ENCODE measurements at places on chromosomes 3 and 15.

DNA sequence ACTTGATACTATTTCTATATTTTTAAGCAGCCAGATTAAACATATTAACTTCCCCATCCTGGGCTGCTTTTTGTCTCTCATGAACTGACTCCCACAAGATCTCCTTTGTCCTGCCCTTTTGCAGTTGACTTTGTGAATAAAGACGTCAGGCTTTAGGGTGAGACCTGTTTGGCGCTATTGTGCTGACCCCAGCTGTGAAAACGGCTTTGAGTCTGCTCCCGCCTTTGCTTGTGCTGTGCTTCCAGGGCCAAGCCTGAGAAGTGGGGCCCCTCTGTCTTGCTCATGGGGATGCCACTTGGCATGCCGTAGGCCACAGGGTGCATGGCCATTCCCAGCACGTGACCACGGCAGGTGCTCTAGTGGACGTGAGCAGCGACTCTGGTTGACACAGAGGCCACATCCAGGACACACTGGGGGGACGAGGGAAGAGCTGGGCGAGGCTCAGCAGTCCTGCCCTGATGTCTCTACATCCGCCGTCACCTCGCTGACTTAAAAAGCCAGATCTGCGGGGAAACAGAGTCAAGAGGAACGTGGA is 268.9 kb upstream of the LYSMD4 start:
- no peak for DNase-seq

DNA sequence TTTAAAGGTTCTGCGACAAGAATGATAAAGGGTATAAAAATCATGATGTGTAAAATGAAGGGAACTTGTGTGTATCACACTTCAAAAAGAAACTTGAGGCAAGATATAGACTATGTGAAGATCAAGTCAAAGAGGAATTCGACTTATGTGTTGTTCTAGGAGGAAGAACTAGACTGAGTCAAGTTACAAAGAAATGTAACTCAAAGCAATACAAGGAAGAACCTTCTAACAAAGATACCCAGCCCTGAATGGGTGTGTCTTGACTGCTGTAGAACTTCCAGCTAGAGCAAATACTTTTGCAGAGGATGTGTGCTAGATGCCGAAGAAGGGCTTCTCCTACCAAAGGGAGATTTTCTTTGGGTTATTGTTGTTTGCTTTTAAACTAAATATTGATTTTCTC is 2.4 kb downstream of the SLC49A4 start:
- DNase-seq = no peak

DNA sequence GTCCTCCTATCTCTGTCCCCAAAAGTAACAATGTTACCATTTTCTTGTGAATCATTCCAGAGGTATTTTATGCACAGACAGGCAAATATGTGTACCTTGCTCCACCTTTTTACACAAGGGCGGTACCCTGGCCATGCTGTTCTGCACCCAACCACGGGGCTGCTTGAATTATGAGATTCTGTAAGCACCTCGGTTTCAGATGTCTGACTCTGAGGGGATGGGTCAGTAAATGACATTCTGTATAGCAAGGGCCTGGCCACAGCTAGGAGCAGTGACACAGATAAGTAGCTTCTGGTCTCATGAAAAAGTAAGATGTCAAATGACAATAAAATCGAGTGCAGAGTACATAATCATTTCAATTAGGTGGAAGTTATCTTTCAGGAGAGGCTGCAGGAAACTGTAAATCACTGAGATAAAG is 30.4 kb upstream of the FLNB start:
- DNase-seq = peak; percentile 67

DNA sequence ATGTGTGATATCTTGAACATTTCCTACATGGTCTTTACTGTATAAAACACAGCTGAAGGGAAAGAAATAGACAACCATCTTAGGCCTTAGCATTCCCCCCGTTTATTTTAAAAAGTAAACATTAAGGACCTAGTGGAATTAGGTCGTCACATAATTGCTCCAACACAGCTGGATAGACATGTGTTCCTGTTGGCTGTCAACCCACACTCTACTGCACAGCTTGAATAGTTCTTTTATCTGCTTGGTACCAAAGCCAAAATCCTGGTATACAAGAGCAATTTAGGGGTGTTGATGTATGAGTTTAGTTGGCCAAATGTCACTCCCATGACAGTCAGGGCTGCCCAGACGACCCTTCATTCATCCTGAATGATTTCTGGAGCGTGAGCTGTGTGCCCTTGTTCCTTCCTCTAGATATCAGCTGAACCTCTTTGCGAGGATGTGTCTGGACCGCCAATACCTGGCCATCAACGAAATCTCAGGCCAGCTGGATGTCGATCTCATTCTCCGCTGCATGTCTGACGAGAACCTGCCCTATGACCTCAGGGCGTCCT is 179.7 kb downstream of the ITPR1 start:
- DNase-seq = no peak

DNA sequence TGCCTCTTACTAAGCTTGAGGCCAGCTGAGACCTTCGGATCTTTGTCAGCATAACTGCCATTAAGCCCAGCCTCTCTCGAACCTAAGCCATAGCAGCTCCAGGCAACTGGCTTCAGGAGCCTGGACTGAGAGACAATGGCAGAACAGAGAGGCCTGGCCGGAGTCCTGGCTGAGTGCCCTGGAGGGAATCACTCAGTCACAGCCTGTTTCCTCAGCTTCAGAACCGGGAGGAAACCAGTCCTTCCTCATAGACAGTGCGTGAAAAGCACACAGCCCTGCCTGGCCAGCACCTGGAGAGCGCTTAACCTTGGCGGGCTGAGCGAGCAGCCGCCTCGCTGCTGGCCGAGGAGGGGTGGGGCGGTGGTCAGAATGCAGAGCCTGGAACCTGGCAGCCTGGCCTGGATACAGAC is 21.6 kb downstream of the RNU5B-1 start:
- no peak for DNase-seq

- DNase-seq = no peak
Measured at GRCh38 chr15:85059734-85060133, 78.1 kb downstream of the PDE8A start.

DNA sequence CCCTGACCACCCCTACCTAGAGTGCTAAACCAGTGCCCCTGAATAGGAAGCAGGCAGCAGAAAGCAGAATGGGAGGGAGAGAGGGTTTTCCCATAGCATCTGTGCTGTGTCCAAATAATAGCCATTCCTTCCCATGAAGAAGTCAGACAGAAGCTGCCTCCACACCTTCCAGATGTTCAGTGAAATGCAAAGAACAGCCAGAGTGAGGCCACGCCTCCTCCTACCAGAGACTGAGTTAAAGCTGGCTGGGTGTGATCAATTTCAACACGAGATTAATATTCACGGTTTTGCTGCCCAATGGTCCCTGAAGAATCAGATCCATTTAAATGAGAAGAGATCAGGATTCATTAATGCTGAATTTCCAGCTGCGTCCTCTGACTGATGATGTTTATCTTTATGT is 111.8 kb downstream of the SRGAP3 start:
- no peak for DNase-seq

- peak; percentile 52 for DNase-seq
Measured at GRCh38 chr15:96325541-96326327, 4.8 kb upstream of the NR2F2 start.

- no peak for DNase-seq
Measured at GRCh38 chr15:85622221-85622831, 172.4 kb downstream of the KLHL25 start.

DNA sequence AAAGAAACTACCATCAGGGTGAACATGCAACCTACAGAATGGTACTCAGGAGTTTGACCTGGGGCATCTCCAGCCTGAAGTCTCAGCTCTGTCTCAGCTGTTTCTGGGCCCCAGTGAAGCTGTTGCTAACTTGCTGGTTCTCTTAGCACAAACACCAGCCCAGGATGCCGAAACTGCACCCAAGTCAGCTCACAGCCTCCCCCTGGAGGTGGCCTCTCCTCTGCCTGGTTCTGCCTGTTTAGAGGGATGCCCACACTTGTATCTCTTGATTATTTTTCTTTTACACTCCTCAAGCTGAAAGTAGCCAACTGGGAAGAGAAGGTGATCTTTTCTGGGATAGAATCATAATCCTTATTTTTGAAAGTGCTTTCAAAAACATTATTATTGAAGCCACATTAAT is 289.0 kb upstream of the RASGRP1 start:
- no peak for DNase-seq

GRCh38 chr3:58651276-58651675 is 15.3 kb downstream of the FAM3D start:
- no peak for DNase-seq

DNA sequence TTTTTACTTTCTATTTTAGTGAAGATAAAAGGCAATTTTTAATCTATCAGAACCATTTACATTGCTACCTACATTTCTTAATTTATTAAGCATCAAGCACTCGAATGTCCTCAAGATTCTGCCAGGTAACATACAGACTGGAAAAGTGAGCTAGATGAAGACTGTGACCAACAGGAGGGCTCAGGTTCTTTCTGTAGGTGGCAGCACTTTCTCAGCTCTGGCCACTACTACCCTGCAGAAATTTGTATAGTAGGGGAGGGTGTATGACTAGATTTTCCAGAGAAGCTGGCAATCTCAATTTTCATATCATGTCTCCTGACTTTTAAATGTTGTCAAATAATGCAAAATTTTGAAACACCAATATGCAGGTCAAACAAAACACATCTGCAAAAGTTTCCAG is 165.0 kb upstream of the SUCLG2 start:
- no peak for DNase-seq

DNA sequence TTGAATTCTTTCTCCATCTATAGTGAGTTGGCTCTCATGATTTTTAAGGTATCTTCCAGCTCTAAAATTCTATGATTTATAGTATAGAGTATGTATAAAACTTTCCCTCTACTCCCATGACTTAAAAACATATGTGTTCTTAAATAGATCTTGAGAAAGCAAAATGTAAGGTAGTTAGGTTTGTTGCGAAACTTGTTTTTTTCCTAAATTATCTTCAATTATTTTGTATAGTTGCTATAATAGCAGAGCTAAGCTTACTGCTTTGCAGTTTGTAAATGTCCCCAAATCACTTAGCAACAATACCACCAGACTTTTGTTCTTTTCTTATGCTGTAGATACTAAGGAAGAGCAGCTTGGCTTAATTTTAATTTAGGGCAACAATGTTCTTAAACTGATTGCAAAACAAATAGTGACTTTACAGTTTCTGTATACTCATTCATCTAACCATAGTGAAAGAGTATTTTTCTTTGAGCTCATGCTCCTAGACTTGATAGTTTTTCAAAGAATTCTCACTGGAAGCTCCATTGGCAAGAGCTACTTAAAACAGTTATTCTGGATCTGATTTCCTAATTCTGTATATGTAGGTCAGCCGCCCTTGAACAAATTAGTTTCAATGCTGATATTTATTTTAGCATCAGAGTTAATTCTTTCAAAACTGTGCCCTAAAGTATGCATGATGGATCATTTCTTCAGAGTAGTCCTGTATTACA is 61.2 kb downstream of the LYSMD4 start:
- DNase-seq = no peak

- no peak for DNase-seq
Measured at GRCh38 chr3:98213276-98213675, 46.8 kb downstream of the OR5H15 start.

GRCh38 chr3:190234621-190235020 is 87.6 kb downstream of the CLDN1 start:
- no peak for DNase-seq

- DNase-seq = no peak
Measured at GRCh38 chr3:151011427-151011826, 38.9 kb upstream of the CLRN1 start.

DNA sequence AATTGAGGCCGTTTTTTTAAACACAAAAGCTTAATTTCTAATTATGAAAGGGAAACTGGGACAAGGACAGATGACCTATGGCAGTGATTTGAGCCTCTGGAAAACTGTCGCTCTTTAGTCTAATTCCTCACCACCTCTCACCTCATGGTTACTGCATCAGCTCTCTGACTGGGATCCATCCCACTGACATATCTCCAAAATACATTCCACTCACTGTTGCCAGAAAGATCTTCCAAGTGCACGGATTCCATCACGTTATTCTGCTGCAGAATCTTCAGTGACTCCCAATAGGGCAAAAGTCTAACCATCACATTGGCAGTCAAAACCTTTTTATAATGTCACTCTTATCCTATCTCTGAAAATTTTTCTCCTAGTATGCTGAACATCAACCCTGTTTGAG is 132.3 kb upstream of the MB21D2 start:
- no peak for DNase-seq

DNA sequence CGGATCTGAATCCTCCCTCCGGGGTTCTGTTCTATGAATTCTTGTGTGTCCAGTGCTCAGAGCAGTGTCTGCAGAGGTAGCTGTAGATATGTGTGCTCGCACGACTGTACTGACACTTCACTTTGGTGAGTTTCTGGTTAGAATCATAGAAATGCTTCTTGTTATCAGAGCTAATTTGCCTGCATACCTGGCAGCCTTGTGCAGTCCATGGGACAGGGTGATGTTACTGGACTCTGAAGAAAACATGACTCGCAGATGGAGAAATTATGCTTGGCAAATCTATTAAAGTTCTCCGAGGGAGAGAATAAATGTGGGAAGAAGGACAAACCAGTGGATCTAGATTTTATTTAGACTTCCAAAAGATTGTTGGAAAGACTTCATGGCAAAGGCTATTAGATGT is 12.2 kb downstream of the CGNL1 start:
- DNase-seq = no peak

GRCh38 chr3:151432616-151433372 is 28.1 kb downstream of the IGSF10 start:
- DNase-seq = no peak

DNA sequence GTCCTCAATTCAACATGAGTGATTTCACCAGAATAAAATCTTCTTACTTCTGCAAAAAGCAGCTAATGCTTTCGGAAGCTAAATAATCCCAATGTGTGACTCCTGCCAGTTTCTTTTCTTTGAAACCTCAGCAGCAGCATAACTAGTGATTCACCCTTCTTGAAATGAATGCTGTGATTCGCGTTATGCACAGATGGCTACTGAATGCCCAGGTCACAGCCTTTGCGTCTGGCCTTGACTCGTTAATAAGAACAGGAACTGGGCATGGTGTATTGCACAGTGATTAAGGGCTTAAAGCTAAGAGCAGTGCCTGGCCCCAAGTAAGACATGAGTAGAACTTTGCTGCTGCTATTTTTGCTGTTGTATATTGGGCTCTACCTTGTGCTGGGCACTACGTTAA is 19.0 kb downstream of the CGNL1 start:
- peak; percentile 96 for DNase-seq

- DNase-seq = no peak
Measured at GRCh38 chr3:137787529-137787928, 23.4 kb downstream of the SOX14 start.

DNA sequence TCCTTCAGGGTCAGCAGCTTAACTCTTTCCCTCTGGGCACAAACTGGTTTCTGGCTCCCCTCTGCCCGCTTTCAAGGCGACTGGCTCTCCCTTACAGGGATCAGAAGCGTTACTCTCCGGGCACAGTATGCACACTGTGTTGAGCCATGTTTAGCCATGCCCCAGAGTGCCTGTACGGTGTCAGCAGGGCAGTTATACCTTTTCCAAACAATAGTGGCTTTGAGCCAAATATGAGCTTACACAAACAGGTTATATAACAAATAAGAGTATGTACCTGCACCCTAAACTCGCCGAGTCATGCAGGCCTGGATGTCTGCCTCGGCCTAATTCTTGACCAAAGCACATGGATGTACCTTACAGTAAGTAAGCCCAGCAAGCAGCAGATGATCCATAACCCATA is 175.6 kb upstream of the ANKRD28 start:
- DNase-seq = no peak
